Endothelial cell (in vitro differentiated cells): ENCODE measurements at places on chromosomes 4 and X.
A peak's percentile ranks its signal among the peaks of the same experiment; 100 is the strongest.

- no peak for DNase-seq
Observed at GRCh38 chr4:114015444-114015899, 36.0 kb upstream of the ARSJ start.

GRCh38 chr4:150773729-150774449, 191.9 kb downstream of the MAB21L2 start:
- DNase-seq: no peak

- no peak for DNase-seq
Observed at GRCh38 chr4:88809576-88810219, 112.1 kb upstream of the NAP1L5 start.

DNA sequence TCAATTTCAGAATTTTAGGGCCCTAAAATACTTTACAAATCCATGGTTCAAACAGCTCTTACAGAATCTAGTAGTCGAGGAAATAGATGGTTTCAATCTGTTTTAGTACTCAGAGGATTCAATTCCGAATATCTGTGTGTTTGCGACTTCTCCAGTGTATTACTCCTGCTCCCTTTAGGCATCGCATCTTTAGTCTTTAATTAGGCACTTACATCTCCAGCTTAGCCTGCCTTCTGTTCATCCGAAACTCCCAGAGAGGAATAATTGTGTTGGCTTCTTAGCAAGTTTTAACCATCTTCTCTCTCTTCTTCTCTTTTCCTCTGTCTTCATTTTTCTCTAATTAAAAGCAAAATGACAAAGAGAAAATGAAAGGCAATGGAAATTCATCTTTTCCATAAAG, 1901.3 kb upstream of the TENM3 start:
- DNase-seq: no peak

DNA sequence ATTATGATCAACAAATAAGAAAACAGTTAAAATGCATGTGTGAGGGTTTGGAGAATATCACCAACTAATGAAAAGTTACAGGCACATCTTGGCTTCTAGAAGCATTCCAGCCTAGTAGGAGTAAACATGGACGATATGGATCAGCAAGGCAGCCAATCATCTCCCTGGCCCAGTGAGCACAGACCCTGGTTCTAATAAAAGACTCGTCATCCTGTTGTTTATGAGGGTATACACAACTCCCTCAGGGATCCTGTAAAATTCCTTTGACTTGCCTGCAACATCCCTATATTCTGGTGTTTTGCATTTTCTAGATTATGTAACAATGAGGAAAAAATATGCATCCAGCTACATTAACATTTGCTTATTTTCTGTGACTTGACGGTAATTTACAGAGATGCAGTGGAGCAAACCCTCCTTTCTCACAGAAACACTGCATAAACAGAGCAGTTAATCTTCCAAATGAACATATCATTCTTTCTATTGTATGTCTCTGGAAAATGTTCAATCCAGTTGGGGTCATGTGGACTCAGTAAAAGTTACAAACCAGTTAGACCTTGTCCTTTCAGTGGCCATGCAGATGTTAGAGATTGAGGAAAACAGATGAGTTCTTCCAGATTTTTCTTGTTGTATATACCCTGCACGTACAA, 88.9 kb upstream of the NDP start:
- DNase-seq: no peak

DNA sequence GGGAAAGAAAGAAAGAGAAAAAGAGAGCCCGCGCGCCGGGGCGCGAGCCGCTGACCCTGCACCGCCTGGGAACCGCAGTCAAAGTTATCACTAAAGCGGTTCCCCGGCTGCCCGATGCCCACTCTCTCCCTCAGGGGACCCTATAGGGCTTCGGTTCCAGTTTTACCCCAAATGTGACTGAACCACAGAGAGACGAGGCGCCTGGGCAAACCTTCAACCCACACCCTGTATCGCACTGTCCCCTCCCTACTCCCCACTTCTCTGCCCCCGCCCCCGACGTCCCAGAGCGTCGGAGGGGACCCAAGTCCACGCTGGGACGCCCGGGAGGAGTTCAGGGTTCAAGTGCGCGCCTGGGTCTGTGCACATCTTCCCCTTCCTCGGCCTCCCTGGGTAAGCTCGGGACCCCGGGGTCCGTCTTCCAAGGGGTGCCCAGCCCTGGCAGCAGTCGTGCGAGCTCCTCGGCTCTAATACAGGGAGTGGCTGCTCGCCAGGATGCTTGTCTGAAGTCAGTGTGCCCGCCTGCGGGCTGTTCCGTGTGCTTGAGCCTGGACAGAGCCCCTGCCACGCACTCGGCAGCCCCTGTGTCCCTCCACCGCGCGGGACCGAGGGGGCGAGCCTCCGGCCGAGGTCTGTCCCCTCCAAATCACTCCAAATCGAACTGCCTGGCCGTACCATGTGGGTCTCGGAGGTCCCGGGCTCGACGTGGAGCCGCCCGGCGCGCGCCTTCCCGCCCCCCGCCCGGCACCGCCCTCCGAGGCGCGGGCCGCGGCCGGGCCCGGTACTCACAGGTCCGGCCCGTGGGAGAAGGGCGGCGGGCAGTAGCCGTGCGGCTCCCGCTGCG, 960 bp downstream of the TRPC3 start:
- DNase-seq: peak; percentile 26

DNA sequence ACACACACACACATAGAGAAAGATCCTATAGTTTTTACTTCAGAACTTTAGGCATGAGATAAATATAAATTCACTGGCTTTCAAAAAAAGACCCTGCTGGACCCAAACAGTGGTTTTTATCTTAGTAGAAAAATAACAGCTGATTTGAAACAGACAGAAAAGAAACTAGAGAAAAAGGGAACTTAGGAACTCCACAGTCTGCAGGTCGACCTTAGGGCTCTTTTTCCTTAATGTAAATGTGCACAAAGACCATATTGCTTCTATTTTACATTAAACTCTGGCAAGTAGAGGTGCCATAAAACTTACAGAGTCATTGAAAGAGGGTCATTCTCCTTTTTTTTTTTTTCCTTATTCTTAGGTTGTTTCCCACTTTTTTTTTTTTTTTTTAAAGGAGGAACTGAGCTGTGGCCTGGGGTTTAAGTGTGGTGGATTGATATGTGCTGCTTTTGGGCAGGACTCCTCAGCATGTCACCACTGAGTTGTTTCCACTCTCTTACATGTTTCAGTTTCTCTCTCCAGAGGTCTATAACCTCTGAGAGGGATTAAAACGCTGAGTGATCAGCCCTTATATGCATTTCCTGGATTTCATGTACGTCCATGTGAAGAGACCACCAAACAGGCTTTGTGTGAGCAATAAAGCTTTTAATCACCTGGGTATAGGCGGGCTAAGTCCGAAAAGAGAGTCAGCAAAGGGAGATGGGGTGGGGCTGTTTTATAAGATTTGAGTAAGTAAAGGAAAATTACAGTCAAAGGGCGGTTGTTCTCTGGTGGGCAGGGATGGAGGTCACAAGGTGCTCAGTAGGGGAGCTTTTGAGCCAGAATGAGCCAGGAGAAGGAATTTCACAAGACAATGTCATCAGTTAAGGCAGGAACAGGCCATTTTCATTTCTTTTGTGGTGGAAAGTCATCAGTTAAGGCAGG, 70.8 kb upstream of the PACRGL start:
- no peak for DNase-seq

- no peak for DNase-seq
Observed at GRCh38 chr4:121936101-121936500, 15.8 kb downstream of the TRPC3 start.
